ENCODE measurements at places on chromosomes 1 and 21.

DNA sequence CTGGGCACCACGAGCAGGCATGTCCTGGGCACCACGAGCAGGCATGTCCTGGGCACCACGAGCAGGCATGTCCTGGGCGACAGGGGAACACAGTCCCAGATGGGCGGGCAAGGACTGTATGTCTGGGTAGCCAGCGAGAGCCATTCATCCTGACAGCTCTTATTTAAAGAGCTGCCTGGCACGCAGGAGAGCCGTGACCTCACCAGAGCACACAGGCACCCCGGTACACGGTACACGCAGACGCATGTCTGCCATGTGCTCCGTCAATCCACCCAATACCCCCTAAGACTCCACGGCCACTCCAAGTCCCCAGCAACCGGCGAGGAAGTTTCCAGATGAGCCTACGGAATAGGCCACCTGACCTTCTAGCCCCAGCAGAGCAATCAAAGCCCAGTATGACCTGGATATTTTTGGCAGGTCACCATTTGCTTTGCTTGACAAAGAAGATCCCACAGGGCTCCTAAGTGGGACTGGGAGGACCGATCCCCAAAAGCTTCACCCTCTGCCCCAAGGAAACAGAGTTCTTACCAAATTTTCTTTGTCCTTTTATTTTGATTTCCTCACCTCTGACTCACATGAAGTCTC is 51.7 kb downstream of the CASZ1 start:
- no peak for DNase-seq

- no peak for DNase-seq
These were observed 80.8 kb upstream of the GCLM start for GRCh38 chr1:93990010-93990409.

DNA sequence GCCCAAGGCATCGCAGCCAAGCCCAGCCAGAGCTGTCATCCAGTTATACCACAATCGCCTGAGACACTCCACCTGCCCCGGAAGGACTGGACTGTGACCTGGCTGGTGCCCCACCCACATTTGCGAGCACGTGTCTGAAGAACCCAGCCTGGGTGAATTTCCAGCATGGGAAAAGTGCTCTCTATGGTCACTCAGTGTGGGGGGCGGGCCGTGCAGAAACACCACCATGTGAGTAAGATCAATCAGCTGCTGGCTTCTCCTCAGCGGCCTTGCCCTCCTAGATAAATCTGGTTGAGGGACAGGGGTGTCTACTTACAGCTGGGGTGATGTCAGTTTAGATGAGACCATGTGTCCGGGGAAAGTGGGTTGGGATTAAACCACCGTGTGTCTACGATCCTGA is 44.8 kb downstream of the URB1 start:
- no peak for DNase-seq

GRCh38 chr1:206508956-206509355 is 1.6 kb downstream of the RASSF5 start:
- peak; percentile 26 for DNase-seq

GRCh38 chr1:66954208-66954607 is 29.4 kb downstream of the MIER1 start:
- no peak for DNase-seq

GRCh38 chr1:53147174-53147573 is 4.7 kb upstream of the SLC1A7 start:
- no peak for DNase-seq

- no peak for DNase-seq
These were observed 87.9 kb downstream of the SYT2 start for GRCh38 chr1:202622388-202622787.

DNA sequence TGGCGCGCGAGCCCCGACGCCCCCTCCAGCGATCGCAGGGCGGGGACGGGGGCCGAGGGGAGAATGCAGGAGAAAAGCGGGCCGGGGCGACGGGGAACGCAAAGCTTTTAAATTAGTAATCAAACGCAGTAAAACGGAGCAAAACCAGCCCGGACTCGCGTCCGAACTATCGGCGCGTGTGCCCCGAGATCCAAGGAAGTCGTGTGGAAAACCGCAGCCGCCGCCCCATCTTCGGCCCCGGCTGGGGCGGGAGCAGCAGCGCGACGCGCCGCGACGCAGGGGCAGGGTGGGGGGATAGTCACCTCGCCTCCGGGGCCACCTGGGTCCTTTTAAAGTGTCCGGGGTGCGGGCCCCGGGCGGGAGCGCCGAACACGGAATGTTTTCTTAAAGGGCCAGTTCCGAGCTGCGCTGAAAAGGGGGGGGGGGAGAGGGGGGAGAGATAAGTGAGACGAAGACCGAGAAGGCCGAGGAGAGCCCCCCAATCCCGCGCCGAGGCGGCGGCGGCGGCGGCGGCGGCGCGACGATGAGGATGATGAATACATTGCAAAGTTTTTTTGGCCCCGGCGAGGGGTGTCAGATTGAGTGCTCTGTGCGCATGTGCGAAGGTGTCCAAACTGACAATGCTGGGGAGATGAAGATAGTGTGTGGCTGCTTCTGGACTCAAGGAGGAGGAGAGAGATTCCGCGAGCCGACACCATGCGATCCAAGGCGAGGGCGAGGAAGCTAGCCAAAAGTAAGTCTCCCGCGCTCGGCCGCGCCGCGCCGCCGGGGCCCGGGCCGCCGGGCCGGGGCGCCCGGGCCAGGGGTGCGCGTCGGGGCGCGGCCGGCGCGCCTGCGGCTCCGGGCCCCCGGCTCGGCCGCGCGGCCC is at the start of gene PRDM16:
PRDM16 (plus strand) TSS at position 640 of the 868 bp plus-strand sequence; CDS start at position 697, 57 bp downstream.
- DNase-seq: peak; percentile 57

- peak; percentile 48 for DNase-seq
These were observed 651 bp downstream of the ZBTB8A start for GRCh38 chr1:32539584-32540571.

GRCh38 chr1:202942426-202942825 is 15.4 kb upstream of the KLHL12 start:
- DNase-seq: no peak

GRCh38 chr1:87986130-87986866 is 657.6 kb downstream of the LMO4 start:
- no peak for DNase-seq

DNA sequence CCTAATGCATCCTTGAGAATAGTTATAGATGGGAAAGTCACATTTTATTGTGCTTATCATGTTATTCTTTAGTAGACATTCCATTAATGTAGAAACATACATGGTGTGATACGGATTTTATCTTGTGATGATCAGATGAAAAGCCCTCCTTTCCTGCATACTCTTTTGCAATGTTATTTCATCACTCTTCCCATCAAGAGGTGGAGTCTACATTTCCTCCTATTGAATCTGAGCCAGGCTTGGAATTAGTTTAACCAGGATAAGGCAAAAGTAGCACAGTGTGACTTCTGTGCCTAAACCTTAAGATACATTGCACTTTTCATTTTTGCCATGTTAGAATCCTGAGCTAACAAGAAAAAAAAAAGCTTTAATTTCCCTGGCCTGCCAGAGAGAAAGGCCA is 393.7 kb upstream of the ST6GALNAC5 start:
- no peak for DNase-seq

DNA sequence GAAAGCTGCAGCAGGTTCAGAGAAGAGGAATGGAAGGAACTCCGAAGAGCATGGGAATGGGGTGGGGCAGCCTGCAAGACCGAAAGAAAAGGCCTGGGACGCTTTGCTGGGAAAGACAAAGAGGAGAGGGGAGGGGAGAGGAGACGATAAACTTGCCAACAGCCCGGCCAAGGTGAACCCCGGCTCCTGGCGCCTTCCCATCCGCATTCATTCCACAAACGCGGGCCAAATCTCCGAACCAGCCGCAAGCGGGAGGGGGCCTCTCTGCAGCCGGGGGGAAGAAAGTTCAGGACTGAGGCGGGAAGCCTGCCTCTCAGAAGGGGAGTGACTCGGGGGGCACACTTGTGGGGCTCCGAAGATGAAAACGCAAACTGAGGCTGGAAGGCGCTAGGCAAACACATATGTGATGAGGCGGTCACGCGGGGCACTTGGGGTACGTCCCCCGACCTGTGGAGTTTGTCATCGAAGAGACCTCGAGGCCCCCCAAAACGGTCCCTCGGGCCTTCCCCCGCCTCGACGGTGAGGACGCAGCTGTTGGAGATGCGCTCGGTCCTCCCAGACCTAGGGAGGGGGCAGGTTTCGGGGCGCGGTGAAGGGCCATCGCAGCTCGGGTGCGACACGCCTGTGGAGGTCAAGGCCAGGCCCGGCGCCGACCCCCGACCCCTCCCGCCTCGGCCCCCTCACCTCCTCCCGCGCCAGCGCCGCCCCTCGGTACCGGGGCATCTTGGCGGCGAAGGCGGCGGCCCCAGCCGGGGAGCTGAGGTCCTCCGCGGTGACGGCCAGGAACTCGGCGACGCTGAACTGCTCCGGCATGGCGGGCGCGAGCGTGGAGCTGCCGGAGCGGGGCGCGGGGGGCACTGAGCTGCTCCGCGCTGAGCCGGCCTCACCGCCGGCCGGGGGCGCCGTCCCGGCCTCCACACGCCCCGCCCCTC is at the start of gene ASAP3:
ASAP3 (minus strand) TSS at position 859 of the 932 bp plus-strand sequence; CDS start at position 813, 46 bp downstream.
- peak; percentile 47 for DNase-seq

GRCh38 chr1:195951313-195951712 is 656.9 kb downstream of the KCNT2 start:
- DNase-seq: no peak

- no peak for DNase-seq
These were observed 54.2 kb downstream of the DNTTIP2 start for GRCh38 chr1:93824834-93825233.

DNA sequence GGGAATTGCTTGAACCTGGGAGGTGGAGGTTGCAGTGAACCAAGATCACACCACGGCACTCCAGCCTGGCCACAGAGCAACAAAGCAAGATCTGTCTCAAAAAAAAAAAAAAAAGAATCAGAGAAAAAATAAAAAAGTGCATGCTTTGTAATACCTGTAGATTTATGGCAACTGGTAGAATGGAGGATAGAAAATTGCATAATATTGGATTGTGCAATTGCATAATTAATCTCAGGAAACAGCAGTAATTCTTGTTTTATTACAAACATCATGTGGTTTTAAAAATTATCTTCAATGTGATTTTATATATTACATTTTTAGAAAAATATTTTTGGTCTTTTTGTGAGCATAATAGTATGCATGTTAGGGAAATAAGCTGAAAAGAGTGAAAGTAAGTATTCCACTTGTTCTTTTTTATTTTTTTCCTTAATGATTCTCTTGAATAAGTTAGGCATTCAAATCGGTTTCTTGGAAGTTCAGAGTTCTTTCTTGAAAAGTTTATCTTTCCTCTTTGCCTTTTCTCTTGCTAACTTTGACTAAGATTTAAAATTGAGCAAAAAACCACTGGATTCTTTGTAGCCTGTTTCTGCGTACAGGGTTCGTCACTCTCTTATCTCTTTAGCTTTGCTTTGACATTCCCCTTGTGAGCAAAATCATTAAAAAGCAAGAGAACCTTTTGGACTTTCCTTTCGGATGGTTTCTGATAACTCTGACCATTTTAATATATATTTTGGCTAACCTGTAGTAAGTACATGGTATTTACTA is 127.5 kb upstream of the ADAMTS5 start:
- DNase-seq: no peak

GRCh38 chr21:38120984-38121855 is 135.6 kb upstream of the KCNJ15 start:
- no peak for DNase-seq

GRCh38 chr1:241697640-241698018 is 45.5 kb downstream of the WDR64 start:
- no peak for DNase-seq

DNA sequence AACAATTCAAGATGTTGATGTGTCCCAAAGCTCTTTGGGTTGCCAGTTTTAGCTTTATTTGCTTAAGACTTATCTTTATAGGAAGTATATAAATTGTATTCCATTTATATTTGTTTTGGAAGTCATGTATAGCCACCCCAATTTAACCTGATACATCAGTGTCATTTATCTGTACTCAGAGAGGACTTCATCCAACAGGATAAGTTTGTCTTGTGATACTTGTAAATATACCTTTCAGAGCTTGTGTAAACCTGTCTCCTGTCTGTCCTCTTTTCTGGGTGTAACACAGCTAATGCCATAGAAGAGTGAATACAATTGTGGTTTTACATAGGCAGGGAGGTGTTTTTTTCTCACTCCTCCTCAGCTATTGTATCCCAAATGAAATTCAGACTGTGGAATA is 10.4 kb downstream of the PTGFR start:
- no peak for DNase-seq

- no peak for DNase-seq
These were observed 533.3 kb downstream of the PTBP2 start for GRCh38 chr1:97254731-97255463.

GRCh38 chr1:81477710-81478109 is 323.0 kb upstream of the ADGRL2 start:
- DNase-seq: peak; percentile 24

GRCh38 chr1:232965124-232965911 is 14.9 kb downstream of the NTPCR start:
- DNase-seq: no peak

DNA sequence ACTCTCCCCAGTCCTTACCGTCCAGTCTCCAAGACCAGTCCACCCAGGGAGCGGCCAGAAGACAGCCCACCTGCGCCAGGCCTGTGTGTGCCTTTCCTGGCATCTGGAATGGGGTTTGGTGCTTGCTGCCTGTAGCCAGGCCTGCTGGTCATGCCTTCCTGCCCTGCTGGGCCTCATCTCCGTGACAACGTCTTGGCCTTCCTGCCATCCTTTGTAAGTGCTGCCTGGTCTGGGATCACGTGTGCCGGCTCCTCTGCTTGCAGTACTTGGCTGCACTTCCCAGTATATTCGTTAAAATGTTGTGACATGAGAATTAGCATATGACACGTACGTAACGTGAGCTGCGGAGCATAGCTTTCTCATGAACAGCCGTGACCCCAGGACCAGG is 145.3 kb upstream of the COL6A1 start:
- DNase-seq: peak; percentile 17

GRCh38 chr1:24108334-24109165 is 3.4 kb downstream of the MYOM3 start:
- peak; percentile 84 for DNase-seq

DNA sequence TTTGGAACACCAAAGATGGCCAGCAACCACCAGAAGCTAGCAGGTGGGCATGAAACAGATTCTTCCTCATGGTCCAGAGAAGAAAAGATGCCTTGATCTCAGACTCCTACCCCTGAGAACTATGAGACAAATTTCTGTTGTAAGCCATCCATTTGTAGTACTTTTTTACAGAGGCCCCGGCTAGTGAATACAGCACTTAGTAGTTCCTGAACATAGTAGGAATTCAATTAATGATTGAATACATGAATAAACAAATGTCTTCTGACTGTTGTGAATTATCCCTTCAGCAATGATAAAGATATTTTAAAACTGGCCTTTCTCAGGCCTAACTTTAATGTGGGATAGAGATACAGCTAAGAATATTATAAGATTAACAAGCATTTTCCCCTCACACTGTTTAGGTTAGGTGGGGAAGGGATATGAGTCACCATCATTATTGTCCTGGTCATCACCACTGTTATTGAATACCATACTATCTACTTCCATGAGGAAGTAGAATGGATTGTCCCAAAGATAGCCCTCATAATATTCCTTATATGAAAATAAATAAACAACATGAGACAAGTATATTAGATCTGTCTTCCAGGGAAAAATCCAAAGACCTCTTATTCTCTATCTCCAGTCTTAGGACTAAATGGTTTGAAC is 51.4 kb downstream of the ADCY10 start:
- DNase-seq: peak; percentile 82
